Right renal pelvis (tissue), 4 donors: ENCODE measurements at places on chromosomes 6 and 20.
A peak's percentile ranks its signal among the peaks of the same experiment; 100 is the strongest.

- peak; percentile 17 for DNase-seq
Observed at GRCh38 chr20:48339190-48339985, 488.4 kb downstream of the PREX1 start.

DNA sequence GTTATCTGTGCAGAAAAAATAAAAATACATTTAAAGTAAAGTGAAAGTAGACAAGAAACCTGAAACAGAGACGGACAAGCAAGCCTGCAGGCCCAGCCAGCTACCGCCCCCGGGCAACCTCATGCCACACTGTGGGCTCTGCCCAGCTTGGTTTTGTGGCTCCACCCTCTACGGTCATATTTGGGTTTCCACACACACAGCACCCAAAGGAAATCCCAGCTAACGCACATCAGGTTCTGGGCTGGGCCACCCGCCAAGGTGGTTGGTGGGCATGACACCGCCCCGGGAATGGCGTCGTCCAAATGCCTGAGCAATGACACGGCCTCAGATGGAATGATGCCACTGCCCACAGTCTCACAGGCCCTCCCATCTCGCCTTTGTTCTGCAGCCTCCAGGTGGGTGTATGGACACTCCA is 22.9 kb downstream of the FAM110A start:
- no peak for DNase-seq

GRCh38 chr6:125987026-125987617 is 782 bp downstream of the TRMT11 start:
- peak; percentile 7 for DNase-seq

DNA sequence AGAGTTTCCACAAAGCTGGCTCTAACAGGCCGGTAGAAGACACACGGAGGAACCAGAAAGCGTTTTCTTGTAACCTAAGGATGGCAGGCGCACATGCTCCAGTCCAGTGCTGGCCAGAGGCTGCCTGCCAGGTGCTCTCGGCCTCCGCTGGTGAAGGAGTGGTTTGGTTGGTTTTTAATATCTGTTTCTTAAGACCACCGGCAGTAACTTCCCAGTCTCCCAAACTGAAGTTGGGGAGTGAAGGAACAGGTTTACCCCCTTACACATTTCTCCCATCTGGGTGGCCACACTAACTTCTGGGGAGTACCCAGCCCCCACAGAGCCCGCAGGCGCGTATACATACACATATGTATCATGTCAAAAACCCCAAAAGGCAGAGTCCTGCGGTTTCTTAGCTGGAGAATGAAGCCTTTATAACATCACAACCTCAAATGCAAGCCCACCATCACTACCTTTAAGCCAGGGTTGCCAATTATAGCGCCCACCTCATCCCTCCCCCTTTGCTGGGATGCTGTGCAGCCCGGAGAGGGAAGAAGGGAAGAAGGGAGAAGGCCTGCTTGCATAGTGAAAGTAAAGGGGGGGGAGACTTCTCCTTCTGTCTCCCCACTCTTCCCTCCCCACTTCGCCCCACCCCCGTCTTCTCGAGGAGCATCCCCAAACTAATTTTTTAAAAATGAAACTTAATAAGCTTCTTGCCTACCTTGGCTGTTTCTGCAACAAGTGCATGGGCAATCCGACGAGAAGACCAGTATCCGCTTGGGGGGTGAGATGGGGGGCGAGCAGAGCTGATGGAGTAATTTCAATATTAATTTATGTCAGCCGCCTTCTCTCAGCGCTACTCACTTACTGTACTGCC is 1.0 kb downstream of the TRERF1 start:
- no peak for DNase-seq

- DNase-seq: no peak
Observed at GRCh38 chr20:52899041-52899608, 73.0 kb upstream of the TSHZ2 start.

DNA sequence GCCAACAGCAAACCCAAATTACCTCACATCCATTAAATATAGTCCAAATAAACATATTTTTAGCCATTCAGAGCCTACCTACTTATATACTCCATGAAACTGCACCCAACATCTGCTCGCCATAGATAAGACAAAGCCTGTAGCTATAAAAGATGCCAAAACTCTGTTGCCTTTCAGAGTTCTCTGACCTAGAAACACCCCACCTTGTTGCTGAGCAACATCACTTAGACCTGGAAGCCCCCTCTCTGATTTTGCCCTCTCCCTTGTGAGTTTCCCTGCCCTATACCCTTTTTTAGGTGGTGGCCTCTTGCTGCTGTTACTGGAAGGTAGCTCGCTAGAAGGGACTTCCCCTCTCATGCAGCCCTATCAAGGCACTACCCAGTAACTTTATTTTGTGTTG is 27.7 kb upstream of the FBXL4 start:
- DNase-seq: no peak

GRCh38 chr6:92582211-92582610 is 837.1 kb downstream of the EPHA7 start:
- DNase-seq: no peak

- DNase-seq: no peak
Observed at GRCh38 chr6:34922177-34922663, 33.2 kb downstream of the ANKS1A start.

- no peak for DNase-seq
Observed at GRCh38 chr6:137754866-137755265, 112.2 kb upstream of the TNFAIP3 start.
